ENCODE measurements at places on chromosomes 12 and 14.
A peak's percentile ranks its signal among the peaks of the same experiment; 100 is the strongest.

- DNase-seq: no peak
These were observed 5.1 kb downstream of the ARL6IP4 start for GRCh38 chr12:122985338-122986257.

DNA sequence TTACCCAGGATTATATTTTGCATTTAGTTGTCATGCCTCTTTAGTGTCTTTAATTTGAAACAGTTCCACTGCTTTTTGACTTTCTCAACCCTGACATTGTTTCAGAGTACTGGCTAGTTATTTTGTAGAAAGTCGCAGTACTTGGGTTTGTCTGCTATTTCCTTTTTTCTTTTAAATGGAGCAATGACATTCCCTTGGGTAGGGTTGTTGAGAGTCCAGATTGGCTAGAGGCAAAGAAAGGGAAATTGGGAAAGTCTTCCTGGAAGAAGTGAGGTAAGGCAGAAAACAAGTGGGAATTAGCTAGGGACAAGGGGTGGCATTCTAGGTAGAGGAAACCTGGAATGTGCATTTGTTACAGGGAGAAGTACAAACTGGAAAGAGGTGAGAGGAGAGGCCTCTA lies 245.9 kb downstream of the EMP1 start:
- no peak for DNase-seq

DNA sequence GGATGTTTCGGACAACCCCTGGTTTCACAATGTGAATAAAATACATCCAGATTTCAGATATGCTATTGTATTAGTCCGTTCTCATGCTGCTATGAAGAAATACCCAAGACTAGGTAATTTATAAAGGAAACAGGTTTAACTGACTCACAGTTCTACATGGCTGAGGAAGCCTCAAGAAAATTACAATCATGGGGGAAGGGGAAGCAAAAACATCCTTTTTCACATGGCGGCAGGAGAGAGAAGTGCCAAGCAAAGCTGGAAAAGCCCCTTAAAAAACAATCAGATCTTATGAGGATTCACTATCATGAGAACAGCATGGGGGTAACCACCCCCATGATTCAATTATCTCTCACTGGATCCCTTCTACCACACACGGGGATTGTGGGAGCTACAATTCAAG lies 451.7 kb downstream of the MDGA2 start:
- no peak for DNase-seq

GRCh38 chr14:68535404-68536017 lies 257.4 kb downstream of the ZFP36L1 start:
- DNase-seq: no peak

- no peak for DNase-seq
These were observed 14.1 kb upstream of the GALNT9 start for GRCh38 chr12:132343294-132344004.

DNA sequence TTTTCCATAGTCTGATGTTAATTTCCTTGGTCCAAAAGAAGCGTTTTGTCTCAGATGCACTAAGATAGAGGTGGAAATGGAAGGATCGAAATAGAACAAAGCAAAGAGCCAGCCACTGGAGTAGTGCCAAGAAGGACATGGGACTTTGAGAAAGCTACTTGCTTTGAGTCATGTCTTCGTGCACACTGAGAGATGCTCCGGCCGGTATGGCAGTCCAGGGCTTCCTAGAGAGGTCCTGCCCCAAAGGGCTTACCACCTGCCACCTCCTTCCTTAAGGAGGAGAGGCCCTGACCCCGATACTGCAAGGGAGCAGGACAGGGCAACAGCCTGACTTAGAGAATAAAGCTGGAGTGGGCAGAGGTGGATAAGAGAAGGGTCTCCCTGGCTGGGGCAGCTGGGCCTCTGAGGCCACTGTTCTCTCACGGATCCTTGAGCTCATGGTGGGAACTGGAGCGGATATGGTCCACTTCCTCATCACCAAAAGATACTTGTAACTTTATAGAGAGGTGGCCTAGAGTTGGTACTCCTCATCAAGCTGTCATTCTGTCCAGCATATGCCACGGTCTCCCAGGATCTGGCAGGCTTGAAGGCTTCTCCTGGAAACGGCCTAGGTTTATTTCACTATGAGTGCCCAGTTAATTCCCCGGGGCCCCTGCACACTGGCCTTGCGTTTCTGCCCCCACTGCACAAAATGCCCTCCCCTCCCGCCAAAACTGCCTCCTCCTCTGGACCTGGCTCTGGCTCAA lies 57.4 kb downstream of the FOXN3 start:
- no peak for DNase-seq

DNA sequence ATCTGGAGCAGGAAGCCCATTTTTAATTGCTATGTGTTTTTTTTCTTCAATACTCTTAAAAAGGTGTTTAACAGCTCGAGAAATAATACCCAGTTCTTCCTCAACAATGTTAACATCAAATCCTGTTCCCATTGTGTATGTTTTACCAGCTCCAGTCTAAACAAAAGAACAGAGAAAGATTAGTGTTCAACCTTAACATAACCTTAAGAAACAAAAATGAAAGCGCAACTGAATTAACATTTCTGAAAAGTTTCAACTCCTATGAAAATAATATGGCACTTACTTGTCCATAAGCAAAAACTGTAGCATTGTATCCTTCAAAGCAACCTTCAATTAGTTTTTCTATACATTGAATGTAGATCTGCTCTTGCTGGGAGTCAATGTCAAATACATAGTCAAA lies 73.2 kb downstream of the KIF21A start:
- no peak for DNase-seq

DNA sequence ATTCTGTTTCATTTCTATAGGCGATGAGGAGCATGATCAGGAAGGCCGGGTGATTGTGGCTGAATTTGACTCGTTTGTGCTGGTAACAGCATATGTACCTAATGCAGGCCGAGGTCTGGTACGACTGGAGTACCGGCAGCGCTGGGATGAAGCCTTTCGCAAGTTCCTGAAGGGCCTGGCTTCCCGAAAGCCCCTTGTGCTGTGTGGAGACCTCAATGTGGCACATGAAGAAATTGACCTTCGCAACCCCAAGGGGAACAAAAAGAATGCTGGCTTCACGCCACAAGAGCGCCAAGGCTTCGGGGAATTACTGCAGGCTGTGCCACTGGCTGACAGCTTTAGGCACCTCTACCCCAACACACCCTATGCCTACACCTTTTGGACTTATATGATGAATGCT lies 1.9 kb downstream of the APEX1 start:
- DNase-seq: no peak

DNA sequence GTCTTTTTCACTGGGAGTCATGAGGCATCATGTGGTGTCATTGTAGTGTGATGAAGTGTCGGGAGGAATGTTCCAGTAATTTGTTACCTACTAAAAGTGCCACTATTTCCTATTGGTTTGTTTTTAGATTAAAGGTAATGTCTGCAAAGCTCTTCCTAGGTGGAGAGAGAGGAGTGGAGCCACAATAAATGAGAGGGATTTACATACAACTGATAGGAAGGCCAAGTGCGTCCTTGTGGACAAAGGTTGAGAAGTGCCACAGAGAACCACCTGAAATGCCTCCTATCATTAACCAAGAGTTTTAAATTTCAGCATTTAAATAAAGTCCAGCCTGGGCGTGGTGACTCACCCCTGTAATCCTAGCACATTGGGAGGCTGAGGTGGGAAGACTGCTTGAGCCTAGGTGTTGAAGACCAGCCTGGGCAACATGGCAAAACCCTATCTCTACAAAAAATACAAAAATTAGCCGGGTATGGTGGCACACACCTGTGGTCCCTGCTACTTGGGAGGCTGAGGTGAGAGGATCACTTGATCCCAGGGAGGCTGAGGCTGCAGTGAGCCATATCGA lies 2.5 kb upstream of the SNX6 start:
- DNase-seq: no peak

DNA sequence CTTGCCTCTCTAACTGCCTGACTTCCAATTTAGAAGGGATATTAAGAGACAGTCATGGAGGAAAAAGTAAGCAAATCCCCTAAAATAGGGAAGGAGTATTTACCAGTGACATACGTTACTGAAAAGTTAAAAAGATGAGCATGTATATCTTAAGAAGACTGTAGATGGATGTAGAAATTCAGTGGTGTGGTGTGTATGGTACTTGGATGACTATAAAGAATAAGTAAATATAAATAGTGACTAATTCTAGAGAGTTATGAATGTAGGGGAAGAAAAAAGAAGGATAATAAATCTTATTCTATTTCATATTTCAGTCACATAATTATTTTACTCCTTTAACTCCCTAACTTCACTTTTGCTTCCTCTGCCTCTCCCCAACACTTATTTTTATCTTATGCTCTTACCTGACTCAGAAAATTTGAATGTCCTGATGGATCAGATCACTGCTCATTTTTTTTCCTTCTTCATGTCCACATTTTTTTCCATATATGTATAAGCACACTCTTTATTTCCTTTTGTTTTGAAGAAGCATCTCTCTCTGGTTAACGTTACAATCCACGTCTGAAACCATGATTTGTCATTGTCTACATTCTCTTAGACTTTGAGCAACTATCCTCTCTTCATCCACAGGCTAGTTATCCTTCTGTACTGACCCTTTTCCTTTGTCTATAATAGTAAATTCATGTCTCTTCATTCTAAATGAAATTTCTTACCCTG lies 422.7 kb upstream of the SYT1 start:
- DNase-seq: no peak

- no peak for DNase-seq
These were observed 174.2 kb upstream of the SLC38A2 start for GRCh38 chr12:46546634-46547273.

- no peak for DNase-seq
These were observed 23.8 kb downstream of the NFKBIA start for GRCh38 chr14:35380794-35381193.

DNA sequence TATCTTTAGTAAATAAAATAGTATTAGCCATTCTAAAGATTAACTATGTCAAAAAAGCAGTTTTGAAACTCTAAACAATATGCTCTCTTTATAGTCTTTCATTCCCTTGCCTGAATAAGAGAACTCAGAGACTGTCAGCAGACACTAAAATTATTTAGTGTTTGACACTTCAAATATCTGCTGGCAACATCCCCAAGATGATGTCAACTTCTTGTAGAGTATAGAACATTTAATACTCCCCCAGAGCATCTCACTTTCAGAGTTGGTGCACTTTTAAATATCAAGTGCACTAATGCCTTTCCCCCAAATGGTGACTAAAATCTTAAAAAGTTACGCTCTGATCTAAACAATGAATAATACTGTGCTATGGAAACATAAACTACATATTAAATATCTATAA lies 374.9 kb downstream of the SLC6A15 start:
- DNase-seq: no peak

DNA sequence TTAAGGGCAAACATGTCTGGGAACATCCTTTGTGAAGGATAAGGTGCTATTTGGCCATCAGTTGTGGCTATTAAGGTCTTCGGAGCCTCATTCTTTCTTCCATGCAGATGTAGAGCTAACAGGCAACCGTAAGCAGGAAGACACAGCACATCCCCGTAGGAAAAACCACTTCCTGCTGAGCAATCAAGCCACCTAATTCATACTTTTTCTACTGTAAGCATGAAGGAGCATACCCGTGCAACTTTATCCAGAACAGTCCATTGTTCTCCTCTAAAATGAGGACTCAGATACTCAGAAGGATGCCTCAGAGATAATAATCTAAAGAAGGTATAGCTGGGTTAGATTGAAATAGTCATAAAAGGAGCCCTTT lies 232.0 kb downstream of the PPM1H start:
- DNase-seq: peak; percentile 79

All from SK-MEL-5 (cell line).